ENCODE measurements at places on chromosomes 4 and X. TPM values are rescaled to one million over a fixed set of nuclear protein-coding genes. Genes with fewer than 3 reads are reported as not detected.

GRCh38 chr4:138562544-138562991, 320.4 kb upstream of the SLC7A11 start:
- no peak for DNase-seq

DNA sequence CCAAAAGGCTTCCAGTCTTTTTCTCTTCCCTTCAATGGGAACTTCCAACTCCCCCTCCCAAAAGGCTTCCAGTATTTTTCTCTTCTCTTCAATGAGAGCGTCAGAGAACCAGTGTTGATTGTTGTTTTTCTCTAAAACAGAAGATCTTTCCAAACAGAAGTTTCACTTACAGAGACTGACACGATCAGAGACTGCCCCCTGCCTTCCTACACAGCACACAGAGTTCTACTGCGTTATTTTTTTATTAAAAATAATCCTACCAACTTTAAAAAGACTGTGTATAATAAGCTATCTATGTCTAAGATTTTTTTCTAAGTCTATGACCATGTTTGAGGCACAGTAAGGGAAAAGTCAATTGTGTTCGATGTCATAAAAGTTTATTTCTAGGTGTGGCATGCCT, 3.5 kb upstream of the HTR2C start:
- DNase-seq = no peak

GRCh38 chr4:114366368-114366767, 232.2 kb upstream of the UGT8 start:
- DNase-seq = no peak

GRCh38 chr4:177740563-177740962, 298.3 kb upstream of the AGA start:
- no peak for DNase-seq

- DNase-seq = peak; percentile 92
Measured at GRCh38 chrX:72018277-72019112, 107.8 kb downstream of the NHSL2 start.

DNA sequence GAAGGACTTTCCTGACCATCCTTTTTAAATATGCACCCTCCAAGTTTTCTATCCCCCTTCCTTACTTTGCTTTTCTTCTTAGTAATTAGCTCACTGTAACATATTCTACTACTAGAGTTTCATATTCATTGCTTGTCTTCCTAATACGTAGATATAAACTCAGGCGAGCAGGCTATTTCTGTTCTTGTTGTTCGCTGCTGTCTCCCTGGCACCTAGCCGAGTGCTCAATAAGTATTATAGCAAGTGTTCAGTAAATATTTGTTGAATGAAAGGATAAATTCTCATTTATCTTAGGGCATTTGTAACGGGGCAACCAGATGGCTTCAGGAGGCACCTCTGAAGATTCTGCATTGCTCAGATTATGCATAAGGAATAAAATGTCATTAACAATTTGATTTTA, 6.8 kb upstream of the RHOH start:
- DNase-seq = no peak

DNA sequence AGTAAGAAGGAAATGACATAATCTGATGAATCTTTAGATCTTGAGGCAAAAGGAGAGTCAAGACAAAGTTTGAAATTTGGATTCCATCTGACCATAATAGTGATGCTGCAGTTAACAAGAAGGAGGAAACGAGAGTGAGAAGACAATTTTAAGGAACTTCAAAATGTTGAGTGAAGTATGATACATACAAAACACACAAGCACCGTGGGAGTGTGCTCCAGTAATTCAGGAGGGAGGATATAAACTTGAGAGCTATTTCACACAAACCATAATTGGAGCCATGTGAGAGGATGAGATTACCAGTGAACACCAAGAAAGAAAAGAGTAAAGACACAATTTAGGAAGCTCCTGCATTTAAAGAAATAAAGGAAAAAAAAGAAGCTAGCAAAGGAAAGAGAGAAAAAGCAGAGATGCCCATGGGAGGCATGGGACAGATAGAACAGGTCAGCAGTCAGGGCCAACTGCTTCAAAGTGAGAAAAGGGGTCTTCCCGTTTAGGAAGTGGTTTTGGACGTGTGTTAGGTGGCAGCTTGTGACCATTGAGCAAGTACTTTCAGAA, 150.7 kb upstream of the SLC7A11 start:
- DNase-seq = no peak

- peak; percentile 61 for DNase-seq
Measured at GRCh38 chrX:107465932-107466620, 16.6 kb downstream of the FRMPD3 start.

GRCh38 chrX:130100180-130100579, 10.1 kb downstream of the ELF4 start:
- DNase-seq = no peak

- DNase-seq = no peak
Measured at GRCh38 chr4:141599853-141600252, 36.5 kb upstream of the IL15 start.

- no peak for DNase-seq
Measured at GRCh38 chrX:118961866-118962560, 12.4 kb upstream of the LONRF3 start.

- no peak for DNase-seq
Measured at GRCh38 chr4:139441029-139441428, 12.9 kb upstream of the RAB33B start.

DNA sequence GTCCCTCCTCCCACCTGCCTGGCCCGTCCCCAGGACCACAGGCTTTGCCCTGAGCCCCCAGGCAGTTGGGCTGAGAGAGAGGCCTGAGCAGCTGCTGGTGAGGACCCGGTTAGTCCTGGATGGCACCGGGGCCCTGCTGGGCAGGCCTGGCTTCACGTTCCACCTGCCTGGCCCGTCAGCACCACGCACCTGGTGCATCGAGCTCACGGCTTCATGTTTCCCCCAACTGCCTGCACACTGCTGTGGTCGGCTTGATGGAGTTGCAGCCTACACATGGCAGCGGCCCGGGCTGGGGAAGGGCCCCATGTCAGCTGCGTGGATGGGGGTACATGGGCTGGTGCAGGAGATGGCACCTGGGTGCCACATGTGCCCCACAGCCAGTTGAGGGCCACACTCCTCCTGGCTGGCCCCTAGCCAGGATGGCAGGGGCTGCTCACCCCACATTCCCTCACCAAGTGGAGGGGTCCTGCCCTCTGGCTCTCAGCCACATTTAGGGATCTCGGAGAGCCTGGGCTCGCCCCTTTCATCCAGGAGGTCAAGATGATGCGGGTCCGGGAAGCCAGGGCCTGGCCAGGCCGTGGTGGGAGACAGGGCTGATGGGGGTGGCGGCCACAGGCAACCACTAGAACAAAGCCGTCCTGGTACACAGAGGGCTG, 28.5 kb downstream of the NKX1-1 start:
- DNase-seq = peak; percentile 35

DNA sequence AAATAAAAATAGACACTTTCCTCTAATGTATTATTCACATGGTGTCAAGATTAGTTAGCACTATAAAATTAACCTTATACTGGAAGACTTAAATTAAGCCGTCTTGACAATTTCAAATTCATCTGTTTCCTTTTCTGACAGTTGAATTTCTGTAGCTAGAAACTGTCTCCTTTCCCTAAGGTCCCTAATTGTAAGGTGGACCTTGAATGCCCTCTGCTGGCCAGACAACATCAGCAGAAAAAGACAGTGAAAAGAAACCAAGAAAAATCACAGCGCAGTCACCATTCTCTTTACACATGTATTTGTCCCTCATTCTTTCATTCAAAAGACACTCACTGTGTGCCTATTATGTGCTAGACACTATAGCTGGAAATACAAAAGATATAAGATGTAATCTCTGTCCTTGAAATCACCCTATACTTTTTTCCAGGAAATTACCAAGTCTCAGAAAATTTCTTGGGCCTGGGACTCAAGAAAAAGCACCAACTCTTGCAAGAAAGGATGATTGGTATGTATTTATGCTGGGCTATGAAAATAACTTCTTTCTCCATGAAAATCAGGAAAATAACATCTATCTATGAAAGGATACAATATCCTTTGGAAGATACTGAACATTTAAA, 32.7 kb upstream of the AMBN start:
- DNase-seq = peak; percentile 79

- peak; percentile 92 for DNase-seq
Measured at GRCh38 chr4:8050555-8051206, 107.9 kb downstream of the ABLIM2 start.

DNA sequence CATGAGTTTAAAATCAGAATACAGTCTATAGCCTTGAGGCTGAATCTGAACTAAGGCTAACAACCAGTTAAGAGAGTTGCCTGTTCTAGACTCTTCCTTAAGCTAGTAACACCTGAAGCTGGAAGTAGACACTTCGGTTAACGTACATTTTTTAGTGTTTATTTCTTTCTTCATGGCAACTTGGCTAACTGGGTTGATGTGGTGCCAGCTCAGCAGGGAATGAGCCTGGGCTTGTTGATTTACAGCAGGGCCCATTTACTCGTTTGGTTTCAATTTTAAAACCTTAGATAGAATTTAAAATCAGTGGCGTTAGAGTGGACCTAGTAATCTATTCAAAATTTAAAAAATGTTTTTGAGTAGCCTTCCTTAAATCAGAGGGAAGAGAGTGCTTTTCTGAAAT, 137.6 kb upstream of the ESX1 start:
- DNase-seq = no peak

DNA sequence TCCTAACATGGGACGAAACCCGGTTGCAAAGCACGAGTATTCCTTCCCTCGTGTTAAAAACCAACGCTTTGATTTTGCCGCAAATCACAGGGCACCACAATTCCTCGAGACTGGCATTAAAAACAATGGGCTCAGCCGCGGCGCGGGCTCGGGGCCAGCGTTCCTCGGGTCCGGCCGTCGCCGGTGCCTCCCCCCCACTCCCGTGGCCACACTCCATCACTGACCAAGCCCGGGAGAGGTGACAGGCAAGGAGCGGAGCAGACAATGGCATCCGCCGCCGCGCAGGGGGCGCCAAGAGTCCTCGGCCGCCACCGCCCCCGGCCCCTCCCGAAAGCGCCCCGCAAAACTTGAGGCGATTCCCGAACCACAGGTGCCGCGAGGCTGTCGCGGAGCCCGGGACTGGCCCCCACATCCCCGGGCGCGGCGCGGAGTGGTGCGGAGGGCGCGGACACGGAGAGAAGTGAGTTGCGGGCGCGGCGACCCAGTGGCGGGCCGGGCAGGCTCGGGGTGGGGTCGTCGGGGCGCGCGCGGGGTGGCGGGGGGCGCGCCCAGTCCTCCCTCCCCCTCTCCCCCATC, 445 bp downstream of the AP1S2 start:
- peak; percentile 85 for DNase-seq

GRCh38 chr4:120544838-120545237, 377.7 kb downstream of the PRDM5 start:
- DNase-seq = no peak

The PDCL2 gene
- not detected for total RNA-seq

The HTN3 gene
- total RNA-seq = not detected

The ATP2B3 gene
- total RNA-seq = 0.07 TPM

The BGN gene
- 1.6 TPM for total RNA-seq

The ZIC3 gene
- 129 TPM for total RNA-seq

The FGB gene
- 1.7 TPM for total RNA-seq

The RPS6KA6 gene
- 15.9 TPM for total RNA-seq
